ENCODE measurements at places on chromosomes 12 and 14.

DNA sequence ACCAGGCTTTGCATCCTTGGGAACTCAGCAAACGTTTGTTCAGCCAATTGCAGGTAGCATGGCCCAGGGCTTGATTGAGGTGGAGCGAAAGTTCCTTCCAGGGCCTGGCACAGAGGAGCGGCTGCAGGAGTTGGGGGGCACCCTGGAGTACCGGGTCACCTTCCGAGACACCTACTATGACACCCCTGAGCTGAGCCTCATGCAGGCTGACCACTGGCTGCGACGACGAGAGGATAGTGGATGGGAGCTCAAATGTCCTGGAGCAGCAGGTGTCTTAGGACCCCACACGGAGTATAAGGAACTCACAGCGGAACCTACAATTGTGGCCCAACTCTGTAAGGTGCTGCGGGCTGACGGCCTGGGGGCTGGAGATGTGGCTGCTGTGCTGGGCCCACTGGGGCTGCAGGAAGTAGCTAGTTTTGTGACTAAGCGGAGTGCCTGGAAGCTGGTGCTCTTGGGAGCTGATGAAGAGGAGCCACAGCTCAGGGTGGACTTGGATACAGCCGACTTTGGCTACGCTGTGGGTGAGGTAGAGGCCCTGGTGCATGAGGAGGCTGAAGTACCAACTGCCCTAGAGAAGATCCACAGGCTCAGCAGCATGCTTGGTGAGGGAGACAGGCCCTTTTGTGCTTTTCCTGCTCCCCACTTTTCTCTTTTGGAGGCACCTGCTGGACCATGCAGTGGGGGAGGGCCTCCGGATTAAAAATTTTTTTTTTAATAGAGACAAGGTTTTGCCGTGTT, 799 bp downstream of the THTPA start:
- no peak for DNase-seq

- DNase-seq = no peak
Measured at GRCh38 chr12:90514325-90514724, 440.7 kb downstream of the CCER1 start.

- no peak for DNase-seq
Measured at GRCh38 chr12:105555556-105556295, 225.2 kb downstream of the C12orf75 start.

GRCh38 chr12:46160981-46161690, 107.7 kb downstream of the SLC38A1 start:
- DNase-seq = no peak

GRCh38 chr12:90410962-90411361, 544.0 kb downstream of the CCER1 start:
- no peak for DNase-seq

- DNase-seq = no peak
Measured at GRCh38 chr12:16281157-16281556, 3.7 kb upstream of the SLC15A5 start.

DNA sequence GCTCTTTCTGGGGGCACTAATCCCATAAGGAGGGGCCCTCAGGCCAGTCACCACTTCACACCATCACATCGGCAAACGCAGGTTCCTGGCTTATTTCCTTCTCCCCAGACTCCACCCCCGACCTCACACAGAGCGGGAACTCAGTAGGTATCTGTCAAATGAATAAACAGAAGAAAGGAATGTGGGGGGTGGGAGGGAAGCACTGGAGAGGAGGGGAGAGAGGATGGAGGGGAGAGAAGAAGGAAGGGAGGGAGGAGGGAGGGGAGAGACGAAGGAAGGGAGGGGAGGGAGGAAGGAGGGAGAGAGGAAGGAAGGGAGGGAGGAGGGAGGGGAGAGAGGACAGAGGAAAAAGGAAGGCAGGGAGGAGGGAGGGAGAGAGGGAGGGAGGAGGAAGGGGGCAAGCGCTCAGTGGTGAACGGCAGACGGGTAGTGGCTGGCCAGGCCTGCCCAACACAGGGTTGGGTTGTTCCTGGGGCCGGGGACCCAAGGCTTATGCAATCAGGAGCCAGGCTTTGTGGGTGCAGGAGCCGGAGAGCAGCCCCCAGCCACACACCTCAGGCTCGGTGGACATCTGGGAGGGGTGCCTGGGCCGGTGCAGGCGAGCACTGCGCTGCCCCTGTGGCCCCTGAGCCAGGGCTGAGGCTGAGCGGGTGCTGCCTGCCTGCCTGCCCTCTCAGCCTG, 52.6 kb upstream of the FBRSL1 start:
- DNase-seq = no peak

GRCh38 chr12:111040690-111041089, 120.3 kb upstream of the MYL2 start:
- no peak for DNase-seq

- no peak for DNase-seq
Measured at GRCh38 chr12:98423963-98424362, 91.4 kb upstream of the TMPO start.

GRCh38 chr14:52058341-52058740, 10.5 kb downstream of the NID2 start:
- no peak for DNase-seq

Data from T1000 (cell line).